ENCODE measurements at places on chromosomes 12 and 14. TPM values are rescaled to one million over a fixed set of nuclear protein-coding genes. Genes with fewer than 3 reads are reported as not detected.

GRCh38 chr12:95543305-95543704 lies 8.0 kb downstream of the USP44 start:
- no peak for DNase-seq

DNA sequence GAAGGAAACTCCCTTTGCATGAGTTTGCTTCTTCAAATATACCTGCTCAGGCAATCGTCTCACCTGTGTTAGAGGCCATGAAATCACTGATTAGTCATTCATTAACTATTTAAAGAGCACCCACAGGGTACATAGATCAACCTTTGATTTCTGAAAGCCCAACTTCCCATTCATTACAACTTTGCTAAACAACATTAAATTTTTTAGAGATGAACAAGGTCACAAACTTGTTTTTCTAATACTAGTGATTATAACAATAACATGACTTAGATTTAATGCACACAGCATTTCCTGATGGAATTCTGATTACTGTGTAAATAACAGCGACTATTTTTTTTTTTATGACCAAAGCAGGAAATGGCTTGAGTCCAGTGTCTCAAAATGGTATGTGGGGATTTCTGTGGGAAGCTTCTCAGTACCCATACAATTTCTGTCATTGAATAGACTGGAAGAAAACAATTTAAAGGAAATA lies 5.4 kb upstream of the ERO1A start:
- no peak for DNase-seq

- DNase-seq = no peak
These were observed 73.9 kb upstream of the KRR1 start for GRCh38 chr12:75585330-75585729.

Gene TSPAN19
- polyA plus RNA-seq = not detected
